ENCODE measurements at places on chromosomes 13 and 19. TPM values are rescaled to one million over a fixed set of nuclear protein-coding genes. Genes with fewer than 3 reads are reported as not detected.

GRCh38 chr13:53447863-53448262 lies 419.2 kb downstream of the OLFM4 start:
- DNase-seq: no peak

GRCh38 chr13:41639955-41640780 lies 182.8 kb downstream of the RGCC start:
- DNase-seq: no peak

DNA sequence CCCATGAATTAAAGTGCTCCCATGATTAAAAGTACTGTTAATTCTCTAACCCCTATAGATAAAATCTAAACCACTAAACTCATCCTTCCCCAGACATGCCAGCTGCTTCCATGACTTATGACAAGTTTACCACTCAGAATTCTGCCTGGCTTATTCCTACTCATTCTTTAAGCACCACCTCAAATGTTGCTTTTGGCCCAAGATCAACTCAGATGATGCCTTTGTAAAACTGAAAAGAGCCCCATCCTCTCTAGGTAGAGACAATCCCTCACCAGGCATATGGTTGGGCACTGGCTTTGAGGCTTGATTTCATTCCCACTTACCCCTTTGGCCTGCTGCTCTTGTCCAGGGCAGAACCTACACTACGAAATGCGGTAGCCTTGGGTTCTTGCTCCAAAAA lies 250.0 kb downstream of the DNAJC15 start:
- no peak for DNase-seq

GRCh38 chr19:39546599-39546998 lies 6.6 kb upstream of the EID2 start:
- no peak for DNase-seq

DNA sequence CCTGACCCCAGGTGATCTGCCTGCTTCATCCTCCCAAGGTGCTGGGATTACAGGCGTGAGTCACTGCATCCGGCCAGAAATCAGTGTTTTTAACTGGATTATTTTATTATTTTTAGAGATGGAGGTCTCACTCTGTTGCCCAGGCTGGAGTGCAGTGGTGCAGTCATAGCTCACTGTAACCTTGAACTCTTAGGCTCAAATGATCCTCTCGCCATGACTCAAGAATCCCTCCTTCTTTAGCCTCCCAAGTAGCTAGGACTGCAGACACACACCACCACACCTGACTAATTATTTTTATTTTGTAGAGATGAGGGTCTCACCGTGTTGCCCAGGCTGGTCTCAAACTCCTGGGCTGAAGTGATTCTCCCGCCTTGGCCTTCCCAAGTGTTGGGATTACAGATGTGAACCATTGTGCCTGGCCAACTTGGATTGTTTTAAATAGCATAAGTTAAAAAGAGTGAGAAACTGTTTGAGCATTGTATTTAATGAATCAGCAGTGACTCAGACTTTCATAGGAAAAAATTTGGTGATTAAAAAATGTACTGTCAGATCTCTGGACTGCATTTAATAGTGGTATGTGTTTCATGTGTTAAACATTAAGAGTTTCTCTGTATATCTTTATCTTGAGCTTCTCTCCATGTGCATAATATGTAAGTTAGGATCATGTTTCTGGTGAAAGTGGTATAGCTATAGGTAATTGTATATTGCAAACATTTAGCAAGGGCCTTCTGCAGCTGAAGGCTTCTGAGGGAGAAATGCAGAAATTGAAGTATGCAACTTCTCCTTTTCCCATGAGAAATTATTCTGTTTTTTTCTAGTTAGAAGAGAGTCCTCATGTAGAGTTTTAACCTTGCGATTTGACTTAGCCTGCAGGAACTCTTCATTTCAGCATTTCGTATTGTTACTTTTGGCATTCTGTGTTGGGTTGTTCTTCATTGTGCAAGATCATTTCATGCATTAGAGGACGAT lies 121.2 kb downstream of the PCCA start:
- no peak for DNase-seq

DNA sequence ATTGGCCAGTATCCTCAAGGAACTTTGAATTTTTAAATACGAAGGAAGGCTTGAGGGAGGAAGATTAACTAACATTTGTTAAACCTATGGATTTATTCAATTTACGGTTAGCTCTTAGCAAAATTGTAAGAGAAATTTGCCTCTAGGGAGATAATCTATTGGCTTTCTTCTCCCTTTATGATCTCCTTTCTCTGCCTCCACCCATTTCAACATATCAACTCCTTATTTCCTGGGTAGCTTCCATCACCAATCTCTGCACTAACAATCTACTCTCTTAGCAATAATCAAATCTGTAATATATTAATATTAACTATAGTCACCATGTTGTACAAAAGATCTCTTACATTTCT lies 233.9 kb upstream of the CSNK1A1L start:
- no peak for DNase-seq

DNA sequence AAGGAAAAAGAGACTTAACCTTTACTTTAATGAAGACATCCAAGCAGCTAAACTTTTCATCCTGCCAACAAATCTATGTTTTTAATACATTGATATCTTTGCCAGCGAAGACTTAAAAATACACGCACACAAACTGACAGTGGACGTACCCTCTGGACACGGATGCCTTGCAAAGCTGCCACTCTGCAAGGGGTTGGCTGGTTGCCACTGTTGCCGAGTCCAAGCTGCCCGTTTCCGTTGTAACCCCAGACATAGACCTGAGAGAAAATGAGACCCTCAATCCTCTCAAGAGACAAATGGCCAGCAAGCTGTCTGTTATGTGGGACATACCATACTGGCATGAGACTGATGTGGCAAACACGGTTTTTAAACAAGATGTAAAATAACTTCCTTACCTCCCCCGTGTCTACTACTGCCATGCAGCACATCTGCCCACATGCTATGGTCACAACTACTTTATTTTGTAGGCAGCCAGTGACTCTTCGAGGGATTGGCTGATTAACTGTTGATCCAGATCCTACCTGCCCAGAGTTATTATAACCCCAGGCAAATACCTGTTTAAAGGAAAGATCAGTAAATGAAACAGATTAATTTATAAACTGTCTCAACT lies 21.2 kb downstream of the RCBTB2 start:
- no peak for DNase-seq

DNA sequence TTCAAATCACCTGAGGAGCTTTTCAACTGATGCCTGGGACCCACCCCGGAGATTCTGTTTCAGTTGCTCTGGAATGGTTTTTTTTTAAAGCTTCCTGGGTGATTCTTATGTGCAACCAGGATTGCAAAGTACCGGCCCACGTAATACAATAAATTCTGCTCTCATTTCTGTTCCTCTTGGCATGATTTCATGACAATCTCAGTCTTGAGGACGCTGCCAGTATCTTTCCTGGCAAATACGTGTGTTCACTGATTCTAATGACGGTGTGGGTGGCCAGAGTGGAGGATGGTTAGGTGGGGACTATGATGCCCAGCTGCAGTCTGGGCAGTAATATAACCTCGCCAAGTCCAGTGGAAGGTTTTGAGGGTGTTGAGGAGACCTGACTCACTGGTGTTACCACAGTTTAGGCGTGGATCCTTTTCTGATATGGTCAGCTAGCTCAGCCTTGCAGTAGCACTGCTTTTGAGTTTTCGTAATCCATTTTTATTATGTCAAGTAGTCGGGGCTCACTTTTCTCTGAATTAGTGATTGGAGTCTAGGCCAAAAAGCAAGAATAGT lies 49.4 kb downstream of the FAM124A start:
- no peak for DNase-seq

DNA sequence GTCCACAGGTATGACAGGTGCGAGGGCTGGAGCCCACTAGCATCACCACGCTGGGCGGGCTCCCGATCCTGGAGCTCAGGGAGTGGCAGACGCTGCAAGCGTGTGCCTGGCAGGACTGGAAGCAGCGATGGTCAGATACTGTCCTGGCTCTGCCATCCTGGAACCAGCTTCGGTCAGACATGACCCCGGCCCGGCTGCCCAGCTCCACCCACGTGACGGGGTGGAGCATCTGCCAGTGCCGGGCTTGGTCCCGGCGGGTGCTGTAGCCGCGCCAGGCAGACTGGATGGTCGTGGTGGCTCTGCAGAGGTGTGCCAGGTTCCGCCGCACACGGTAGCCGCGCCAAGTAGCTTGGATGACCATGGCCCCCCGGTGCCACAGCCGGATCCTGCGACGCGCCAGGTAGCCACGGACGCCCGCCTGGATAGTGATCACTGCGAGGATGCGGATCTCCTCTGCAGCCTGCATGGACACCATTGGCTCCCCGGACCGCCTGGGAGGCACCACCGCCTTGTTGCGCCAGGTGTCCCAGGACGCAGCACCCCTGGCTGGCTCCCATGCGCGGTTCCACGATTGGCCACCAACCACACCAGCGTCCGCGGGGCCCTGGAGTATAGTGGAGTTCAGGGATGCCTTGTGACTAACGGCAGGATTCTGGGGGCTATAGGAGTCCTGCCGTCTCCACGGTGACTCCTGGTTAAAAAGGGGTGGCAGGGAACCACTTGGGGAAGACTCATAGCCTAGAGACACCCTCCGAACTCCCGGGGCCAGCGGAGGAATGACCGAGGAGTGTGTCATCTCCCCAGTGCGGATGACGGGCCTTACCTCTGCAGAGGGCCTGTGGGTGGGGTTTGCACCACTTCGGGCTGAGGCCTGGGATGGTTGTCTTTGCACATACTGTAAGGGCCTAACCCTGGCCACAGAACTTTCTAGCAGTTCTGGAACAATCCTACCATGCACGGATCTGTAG lies 16.5 kb downstream of the IQCN start:
- DNase-seq: no peak

DNA sequence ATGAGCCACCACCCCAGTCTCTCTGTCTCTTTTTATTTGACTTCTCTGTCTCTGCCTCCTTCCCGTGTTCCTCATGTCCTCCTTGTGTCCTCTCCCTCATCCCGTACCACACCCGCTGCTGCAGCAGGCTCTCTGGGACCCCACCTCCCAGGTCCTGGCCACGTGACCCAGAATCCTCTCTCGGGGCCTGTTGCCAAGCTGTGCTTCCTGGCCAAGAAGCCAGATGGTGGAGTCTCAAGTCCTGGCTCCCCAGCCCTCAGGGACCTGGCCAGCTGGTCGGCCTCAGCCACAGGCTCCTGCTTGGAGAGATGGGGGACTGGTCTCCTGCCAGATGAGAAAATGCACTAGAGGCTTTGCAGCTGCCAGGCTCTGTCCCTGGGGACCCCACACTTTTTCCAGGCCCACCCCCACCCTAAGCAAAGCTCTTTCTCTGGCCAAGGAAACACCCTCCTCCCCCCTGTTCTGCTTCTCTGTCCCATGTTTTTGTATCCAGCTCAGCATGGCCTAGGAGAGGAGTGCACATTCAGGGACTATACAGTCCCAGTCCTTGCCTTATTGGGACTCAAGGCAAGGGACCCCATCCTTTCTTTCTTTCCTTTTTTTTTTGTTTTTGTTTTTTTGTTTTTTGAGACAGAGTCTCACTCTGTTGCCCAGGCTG lies 34.3 kb upstream of the SHKBP1 start:
- no peak for DNase-seq

GRCh38 chr19:22331521-22331920 lies 45.3 kb downstream of the ZNF729 start:
- no peak for DNase-seq

- no peak for DNase-seq
Observed at GRCh38 chr13:81283062-81283461, 942.1 kb upstream of the SPRY2 start.

DNA sequence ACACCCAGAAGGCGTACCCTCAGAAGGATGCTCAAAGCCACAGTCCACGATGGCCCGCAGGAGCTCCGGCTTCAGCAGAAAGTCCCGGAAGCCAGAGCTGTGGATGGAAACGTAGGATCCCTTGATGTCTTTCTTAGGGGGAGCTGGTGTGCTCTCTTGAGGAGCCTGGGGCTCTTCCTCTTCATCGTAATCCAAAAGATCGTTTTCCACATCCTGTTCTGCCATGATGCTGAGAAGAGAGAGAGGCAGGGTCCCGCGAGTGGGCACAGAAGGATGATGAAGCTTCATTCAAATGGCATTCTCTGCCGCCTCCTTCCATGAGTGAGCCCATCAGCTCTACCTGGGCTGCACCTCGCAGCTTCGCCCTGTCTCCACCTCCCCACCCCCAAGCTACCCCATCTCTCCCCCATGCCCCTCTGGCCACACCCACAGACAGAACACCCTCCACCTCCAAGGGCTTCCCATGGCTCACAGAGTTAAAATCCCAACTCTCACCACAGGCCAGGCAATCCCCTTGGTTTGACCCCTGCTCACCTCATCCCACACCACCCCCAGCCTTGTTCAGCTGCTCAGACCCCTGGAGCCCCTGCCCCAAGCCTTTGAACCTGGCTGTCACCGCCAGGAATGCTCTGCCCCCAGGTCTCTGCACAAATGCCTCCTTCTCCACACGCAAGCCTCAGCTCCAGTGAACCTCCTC lies 6.0 kb downstream of the DDX39A start:
- no peak for DNase-seq

DNA sequence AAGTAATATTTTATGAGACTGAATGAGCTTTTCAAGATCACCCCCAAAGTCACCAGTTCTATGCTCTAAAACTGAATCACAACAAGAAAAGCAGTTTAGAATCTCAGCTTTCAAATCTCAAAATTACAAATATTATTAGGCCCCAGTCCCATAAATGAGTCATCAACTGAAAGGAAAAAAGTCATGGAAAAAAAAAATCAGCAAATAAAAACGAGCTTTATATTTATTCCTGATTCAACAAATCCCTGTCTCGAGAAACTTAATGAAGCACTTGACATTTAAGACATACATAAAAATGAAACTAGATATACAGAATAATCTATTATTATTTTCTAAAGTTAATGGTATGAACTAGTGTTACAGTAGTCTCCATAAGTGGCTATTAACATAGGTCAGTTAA lies 203.0 kb downstream of the DIAPH3 start:
- DNase-seq: no peak

GRCh38 chr19:58407658-58408151 lies 744 bp upstream of the ZNF584 start:
- DNase-seq: no peak

- no peak for DNase-seq
Observed at GRCh38 chr13:109647053-109647452, 139.3 kb downstream of the IRS2 start.

GRCh38 chr19:18262917-18263316 lies 11.3 kb downstream of the IQCN start:
- DNase-seq: no peak

- peak; percentile 85 for DNase-seq
Observed at GRCh38 chr19:18364826-18365528, 21.0 kb upstream of the GDF15 start.

Gene CYP2A7
- 0.16 TPM for polyA plus RNA-seq

Gene TMEM150B
- 1.2 TPM for polyA plus RNA-seq

Gene COL4A2
- 413 TPM for polyA plus RNA-seq

Gene ZSWIM9
- polyA plus RNA-seq: 11.6 TPM

Gene FUT2
- polyA plus RNA-seq: 1.7 TPM

Gene ANKRD10
- polyA plus RNA-seq: 177 TPM

Measured in left renal cortex interstitium (tissue), 4 donors.